ENCODE measurements at places on chromosomes 6 and 20. TPM values are rescaled to one million over a fixed set of nuclear protein-coding genes. Genes with fewer than 3 reads are reported as not detected.

Gene RPS6KA2
- total RNA-seq: 21.2 TPM

Gene HCRTR2
- not detected for total RNA-seq

Gene ARMH2
- not detected for total RNA-seq

Gene MATN4
- total RNA-seq: 0.05 TPM

Gene SSTR4
- not detected for total RNA-seq

Gene SAMD3
- not detected for total RNA-seq

Gene ESF1
- total RNA-seq: 9.2 TPM

Gene SLC25A27
- total RNA-seq: 3.1 TPM

Gene CAP2
- total RNA-seq: 3.7 TPM

Gene RFX6
- not detected for total RNA-seq

Gene RPS10
- total RNA-seq: 4,178 TPM

Gene LTB
- total RNA-seq: 1.5 TPM

All from airway epithelial cell (primary cell).